DMS153 (cell line): ENCODE measurements at places on chromosomes 6 and 20.

- DNase-seq, result no peak
These were observed 206.6 kb upstream of the MARCKS start for GRCh38 chr6:113650610-113650979.

GRCh38 chr20:34293589-34293988 lies 9.6 kb downstream of the AHCY start:
- no peak for DNase-seq

GRCh38 chr6:43074847-43075669 lies 1.1 kb upstream of the PTK7 start:
- no peak for DNase-seq

GRCh38 chr6:42460883-42461282 lies 9.2 kb upstream of the TRERF1 start:
- no peak for DNase-seq

DNA sequence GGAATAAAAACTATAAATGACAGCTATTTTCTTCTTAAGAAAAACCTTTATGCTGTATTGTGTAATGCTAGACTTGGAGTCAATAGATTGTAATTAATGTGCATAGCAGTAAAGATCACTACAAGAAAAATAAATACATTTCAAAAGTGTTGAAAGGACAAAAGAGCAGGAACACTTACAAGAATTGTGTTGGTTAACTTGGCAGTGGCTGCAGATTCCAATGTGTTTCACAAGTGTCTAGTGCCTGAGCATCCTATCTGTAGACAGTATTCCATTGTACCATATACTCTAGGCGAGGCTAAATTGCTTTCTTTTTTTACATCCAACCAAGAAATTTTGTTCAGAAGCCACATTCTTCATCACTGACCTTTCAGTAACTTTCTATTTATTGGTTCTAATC lies 924.1 kb downstream of the EPHA7 start:
- DNase-seq, result no peak

GRCh38 chr6:32086661-32087573 lies 22.2 kb downstream of the TNXB start:
- no peak for DNase-seq

DNA sequence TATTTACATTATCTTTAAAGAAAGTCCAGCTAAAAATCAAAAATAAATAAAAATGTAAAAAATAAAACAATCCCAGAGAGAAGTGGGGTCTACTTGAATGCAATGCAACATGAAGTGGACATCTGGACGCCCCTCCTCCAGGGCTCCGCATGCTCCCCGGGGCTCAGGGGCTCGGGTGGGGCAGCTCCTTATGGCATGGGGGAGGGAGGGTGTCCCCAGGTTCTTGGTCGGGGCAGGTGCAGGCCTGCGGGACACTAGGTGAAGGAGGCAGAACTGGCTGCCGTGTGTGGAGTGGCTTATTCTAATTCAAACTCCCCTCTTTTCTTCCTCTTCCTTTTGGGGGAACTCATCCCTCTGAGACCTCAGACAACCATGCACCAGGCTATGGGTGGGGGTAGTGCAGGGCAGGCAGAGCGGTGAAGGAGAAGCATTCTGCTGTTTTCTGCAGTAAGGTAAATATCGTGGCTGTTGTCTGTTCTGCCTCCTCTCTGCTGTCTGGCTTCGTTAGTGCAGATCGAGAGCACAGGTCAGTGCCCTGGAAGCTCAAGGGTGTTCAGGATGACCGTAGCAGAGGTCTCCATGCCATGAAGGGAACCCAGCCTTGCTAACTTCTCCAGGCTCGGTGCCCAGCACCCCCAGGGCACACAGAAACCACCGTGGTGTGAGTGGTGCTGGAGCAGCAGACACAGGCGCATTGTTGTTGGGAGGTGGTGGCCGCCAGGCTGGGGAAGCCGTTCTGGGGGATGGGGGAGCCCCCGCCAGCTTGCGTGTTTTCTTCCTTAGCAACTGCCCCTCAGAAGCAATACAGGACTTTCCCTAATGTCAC lies 82.6 kb downstream of the TTLL2 start:
- DNase-seq, result no peak

DNA sequence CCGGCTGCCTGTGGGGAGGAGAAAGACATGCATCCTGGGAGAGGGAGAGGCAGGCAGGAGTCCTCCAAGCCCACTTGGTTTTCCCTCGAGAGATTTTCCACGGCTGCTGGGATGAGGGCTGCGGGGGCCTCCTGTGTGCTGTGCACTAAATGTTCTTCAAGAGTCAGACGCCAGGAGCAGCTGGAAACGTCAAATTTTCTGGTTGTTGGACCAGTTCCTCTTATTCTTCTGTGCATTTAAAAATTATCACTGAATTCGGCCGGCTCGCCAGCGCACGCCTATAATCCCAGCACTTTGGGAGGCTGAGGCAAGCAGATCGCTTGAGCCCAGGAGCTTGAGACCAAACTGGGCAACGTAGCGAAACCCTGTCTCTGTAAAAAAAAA lies 32.8 kb upstream of the NTSR1 start:
- DNase-seq, result no peak
